ACHN (cell line): ENCODE measurements at places on chromosomes 7 and 10.
A peak's percentile ranks its signal among the peaks of the same experiment; 100 is the strongest.

- no peak for DNase-seq
Measured at GRCh38 chr7:100642534-100642907, 1.2 kb upstream of the TFR2 start.

- DNase-seq, result no peak
Measured at GRCh38 chr10:86265236-86265894, 101.2 kb downstream of the GRID1 start.

GRCh38 chr7:79778786-79779770 lies 325.6 kb upstream of the MAGI2 start:
- no peak for DNase-seq

- no peak for DNase-seq
Measured at GRCh38 chr7:49643736-49644135, 129.7 kb upstream of the VWC2 start.

DNA sequence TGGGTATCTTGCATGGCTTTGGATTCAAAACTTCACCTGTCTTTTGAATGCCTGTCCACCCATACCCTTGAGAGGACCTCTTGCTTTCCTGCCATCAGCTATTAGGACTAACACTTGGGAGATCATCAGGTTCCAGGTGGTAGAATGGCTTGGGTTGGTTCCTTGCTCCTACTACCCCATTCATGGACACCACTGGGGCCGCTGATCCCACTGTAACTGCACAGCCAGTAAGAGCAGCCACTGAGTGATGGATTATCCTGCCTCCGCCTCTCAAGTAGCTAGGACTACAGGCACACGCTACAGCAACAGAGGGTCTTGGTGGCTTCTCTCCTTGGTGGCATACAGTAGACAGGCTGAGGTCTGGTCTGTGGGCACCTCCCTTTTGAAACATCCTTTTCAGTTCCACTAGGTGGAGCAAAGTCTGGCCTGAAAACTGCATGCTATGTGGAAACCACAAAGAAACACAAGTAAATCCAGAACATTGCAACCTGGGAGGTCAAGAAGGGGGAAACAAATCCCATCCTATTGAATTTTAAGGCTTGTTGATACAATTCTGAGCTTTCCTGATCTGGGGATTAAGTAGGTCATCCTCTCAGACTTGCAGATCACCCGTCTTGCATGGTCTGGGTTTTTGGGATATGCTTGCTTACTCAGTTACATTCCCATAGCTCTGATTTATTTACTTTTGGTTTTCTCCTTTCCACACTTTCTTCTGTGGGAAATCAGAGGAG lies 9.4 kb downstream of the WBP1L start:
- DNase-seq, result peak; percentile 50

- no peak for DNase-seq
Measured at GRCh38 chr10:103688491-103688890, 166.9 kb downstream of the SH3PXD2A start.

- DNase-seq, result no peak
Measured at GRCh38 chr10:76945166-76945565, 692.4 kb downstream of the KCNMA1 start.
